Breast epithelium (tissue), 4 donors: ENCODE measurements at places on chromosomes 7 and 10. TPM values are rescaled to one million over a fixed set of nuclear protein-coding genes. Genes with fewer than 3 reads are reported as not detected.
A peak's percentile ranks its signal among the peaks of the same experiment; 100 is the strongest.

TBX20 gene
- total RNA-seq, result 0.59 TPM

LIPJ gene
- total RNA-seq, result 2.5 TPM

PAX4 gene
- total RNA-seq, result not detected

IFRD1 gene
- total RNA-seq, result 146 TPM

EPHA1 gene
- total RNA-seq, result 15.4 TPM

CNNM1 gene
- 0.88 TPM for total RNA-seq

SAMD8 gene
- total RNA-seq, result 41.0 TPM

PRLHR gene
- not detected for total RNA-seq

FOXP2 gene
- total RNA-seq, result 11.1 TPM

- H3K4me1 ChIP-seq, result no peaks in the 10 kb centered on the region
- H3K27ac ChIP-seq, result no peak overlapping the region
- no peak overlapping the region for H3K4me3 ChIP-seq
- no peaks in the 10 kb centered on the region for H3K27me3 ChIP-seq
- DNase-seq, result no peak
Measured at GRCh38 chr7:78780560-78780959, 672.9 kb downstream of the MAGI2 start.

DNA sequence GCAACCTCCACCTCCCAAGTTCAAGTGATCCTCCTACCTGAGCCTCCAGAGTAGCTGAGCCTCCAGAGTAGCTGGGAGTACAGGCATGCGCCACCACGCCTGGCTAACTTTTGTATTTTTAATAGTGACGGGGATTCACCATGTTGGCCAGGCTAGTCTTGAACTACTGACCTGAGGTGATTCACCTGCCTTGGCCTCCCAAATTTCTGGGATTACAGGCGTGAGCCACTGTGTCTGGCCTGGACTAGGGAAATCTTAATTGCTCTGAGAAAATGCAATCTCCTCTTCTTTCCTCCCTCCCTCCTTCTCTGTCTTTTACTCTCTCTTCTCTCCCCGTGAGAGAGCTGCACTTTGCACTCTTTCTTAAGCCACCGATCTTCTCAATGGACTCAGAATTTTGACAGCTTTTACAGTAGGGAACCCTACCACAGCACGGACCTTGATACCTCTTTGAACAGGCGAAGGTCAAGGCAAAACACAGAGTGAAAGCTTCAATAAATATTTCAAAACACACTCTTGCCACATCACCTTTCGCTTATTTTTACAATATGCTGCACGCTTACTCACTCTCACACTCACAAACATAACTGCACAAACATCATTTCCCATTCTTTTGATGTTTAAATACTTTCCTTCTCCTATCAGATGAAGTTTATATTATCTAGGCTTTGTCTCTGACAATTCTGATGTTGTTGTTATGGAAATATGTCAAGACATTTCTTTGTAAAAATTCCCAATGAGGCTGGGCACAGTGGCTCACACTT is 173.4 kb upstream of the NRP1 start:
- H3K27ac ChIP-seq, result no peak overlapping the region
- no peaks in the 10 kb centered on the region for H3K36me3 ChIP-seq
- no peak for DNase-seq
- H3K4me1 ChIP-seq, result no peaks in the 10 kb centered on the region
- H3K4me3 ChIP-seq, result no peak overlapping the region

DNA sequence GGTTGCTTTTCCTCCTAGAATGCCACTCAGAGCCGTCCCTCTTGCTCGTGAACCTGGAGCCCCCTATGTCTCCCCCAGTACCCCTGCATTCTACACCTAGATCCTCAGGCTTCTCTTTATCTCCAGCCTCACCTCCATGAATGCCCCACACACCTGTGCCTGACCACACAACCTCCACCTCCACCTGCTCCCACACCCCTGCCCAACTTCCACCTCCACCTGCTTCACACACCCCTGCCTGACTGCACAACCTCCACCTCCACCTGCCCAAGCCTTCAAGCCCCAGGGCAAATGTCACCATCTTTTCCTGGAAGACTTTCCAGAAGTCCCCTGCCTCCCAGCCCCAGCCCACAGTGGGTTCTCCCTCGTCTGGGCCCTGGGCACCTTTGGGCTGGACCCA is 6.9 kb upstream of the LFNG start:
- no peaks in the 10 kb centered on the region for H3K36me3 ChIP-seq
- H3K27ac ChIP-seq, result no peak overlapping the region
- H3K4me3 ChIP-seq, result no peak overlapping the region
- peaks cover 34% of the 10 kb centered on the region for H3K4me1 ChIP-seq

DNA sequence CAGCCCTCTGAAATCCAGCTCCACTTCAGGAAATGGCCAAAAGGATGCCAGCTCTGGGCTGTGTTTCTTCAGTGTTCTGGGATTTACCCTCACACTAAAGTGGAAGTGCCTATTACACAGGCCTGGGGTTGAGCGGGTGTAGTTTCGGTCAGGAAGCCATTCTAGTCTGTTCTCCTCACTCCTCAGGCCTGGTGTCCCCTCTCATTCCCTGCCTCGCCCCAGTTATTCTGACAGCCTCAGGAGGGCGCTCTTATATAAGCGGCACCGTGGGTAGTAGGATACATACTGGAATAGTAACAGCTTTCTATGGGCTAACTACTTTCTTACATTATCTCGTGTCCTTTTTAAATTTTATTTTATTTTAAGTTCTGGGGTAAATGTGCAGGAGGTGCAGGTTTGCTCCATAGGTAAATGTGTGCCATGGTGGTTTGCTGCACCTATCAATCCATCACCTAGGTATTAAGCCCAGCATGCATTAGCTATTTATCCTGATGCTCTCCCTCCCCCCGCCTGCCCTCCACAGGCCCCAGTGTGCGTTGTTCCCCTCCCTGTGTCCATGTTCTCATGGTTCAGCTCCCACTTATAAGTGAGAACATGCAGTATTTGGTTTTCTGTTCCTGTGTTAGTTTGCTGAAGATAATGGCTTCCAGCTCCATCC is 12.2 kb upstream of the LGI1 start:
- no peak overlapping the region for H3K27ac ChIP-seq
- no peak overlapping the region for H3K4me3 ChIP-seq
- H3K36me3 ChIP-seq, result no peaks in the 10 kb centered on the region
- H3K27me3 ChIP-seq, result no peaks in the 10 kb centered on the region
- no peak for DNase-seq
- H3K4me1 ChIP-seq, result no peaks in the 10 kb centered on the region

DNA sequence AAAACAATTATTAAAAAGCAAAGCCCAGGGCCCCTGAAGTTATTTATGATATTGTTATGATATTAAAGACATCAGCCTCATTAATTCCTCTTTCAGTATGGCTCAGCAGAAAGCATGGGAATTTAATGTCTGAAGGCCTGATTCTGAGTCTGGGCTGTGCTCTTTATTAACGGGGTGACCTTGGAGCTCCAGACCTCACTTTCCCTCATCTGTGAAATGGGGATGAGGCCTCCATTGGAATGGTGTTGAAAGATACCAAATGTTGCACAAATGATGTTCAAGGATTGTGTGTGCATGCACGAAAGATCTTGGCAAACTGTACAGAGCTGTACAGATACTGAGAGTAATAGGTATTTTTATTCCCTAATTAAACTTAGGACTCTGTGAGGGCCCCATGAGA is 92.3 kb upstream of the PCBD1 start:
- H3K4me3 ChIP-seq, result no peak overlapping the region
- H3K27me3 ChIP-seq, result no peaks in the 10 kb centered on the region
- no peak overlapping the region for H3K27ac ChIP-seq
- no peaks in the 10 kb centered on the region for H3K4me1 ChIP-seq

DNA sequence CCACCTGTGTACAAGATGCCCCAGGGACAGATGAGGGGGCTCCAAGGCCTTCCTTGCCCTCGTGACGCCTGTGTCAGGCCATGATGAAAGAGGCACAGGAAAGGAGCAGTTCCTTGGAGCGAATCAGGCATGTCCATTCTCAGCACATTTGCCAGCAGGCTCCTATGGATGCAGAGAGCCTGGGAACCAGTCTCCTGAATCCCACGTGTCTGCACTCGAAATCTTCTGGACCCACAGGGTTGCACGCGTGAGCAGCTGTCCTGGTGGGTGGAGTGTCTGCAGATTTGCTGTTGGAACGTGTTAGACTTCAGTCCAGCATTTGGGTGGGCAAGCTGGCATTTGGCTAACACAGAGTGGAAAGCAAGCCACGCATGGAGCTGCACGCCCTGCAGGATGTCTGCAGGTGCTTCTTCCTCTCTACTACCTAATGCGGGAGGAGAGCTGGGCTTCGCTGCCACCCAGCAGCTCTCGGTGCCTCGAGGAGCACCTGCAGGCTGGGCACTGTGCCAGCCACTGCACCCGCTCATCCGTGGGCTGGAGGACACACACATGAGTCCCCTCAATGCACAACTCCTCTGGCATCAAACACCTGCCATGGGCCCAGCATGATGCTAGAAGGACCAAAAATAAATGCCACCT is 140.7 kb downstream of the PAXIP1 start:
- no peaks in the 10 kb centered on the region for H3K36me3 ChIP-seq
- no peak for DNase-seq
- H3K4me1 ChIP-seq, result no peaks in the 10 kb centered on the region
- H3K27ac ChIP-seq, result no peak overlapping the region

GRCh38 chr10:102394801-102395399 is 605 bp upstream of the NFKB2 start:
- peak overlapping the region; percentile 82 for H3K4me3 ChIP-seq
- no peak for DNase-seq
- H3K4me1 ChIP-seq, result peaks cover 11% of the 10 kb centered on the region
- peak overlapping the region; percentile 97 for H3K27ac ChIP-seq
- no peaks in the 10 kb centered on the region for H3K36me3 ChIP-seq

- H3K36me3 ChIP-seq, result no peaks in the 10 kb centered on the region
- H3K27ac ChIP-seq, result no peak overlapping the region
- DNase-seq, result no peak
- H3K4me1 ChIP-seq, result peaks cover 4% of the 10 kb centered on the region
Measured at GRCh38 chr7:112161253-112162141, 44.7 kb downstream of the DOCK4 start.

DNA sequence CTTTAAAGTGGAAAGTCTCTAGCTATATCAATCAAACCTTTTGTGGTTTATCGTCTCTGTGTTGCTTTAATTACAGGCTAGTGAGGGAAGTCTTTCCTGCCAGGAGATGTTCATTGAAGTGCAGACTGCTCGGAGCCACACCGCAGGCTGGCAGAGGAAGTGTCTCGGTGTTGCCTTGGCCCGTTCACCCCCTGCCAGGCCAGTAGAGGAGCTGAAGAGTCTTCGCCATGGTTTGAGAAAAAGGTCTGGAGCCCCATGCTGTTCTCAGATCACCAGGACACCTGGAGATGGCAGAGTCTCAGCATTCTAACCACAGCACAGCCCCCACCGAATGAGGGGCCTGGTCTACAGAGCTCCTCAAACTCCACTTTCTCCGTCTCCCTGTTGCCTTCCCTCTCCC is 275.9 kb upstream of the PLPP4 start:
- H3K27ac ChIP-seq, result no peak overlapping the region
- H3K36me3 ChIP-seq, result no peaks in the 10 kb centered on the region
- H3K27me3 ChIP-seq, result no peaks in the 10 kb centered on the region
- H3K4me1 ChIP-seq, result no peaks in the 10 kb centered on the region
- no peak for DNase-seq

- H3K27ac ChIP-seq, result peak overlapping the region; percentile 72
- H3K4me3 ChIP-seq, result no peak overlapping the region
- H3K27me3 ChIP-seq, result no peaks in the 10 kb centered on the region
- DNase-seq, result no peak
Measured at GRCh38 chr7:131522325-131522930, 34.0 kb downstream of the PODXL start.

- no peak overlapping the region for H3K4me3 ChIP-seq
- DNase-seq, result no peak
- no peaks in the 10 kb centered on the region for H3K27me3 ChIP-seq
- no peaks in the 10 kb centered on the region for H3K36me3 ChIP-seq
- no peaks in the 10 kb centered on the region for H3K4me1 ChIP-seq
Measured at GRCh38 chr7:142557971-142558582, 191.2 kb upstream of the PRSS1 start.

- no peaks in the 10 kb centered on the region for H3K4me1 ChIP-seq
- no peak for DNase-seq
- no peak overlapping the region for H3K27ac ChIP-seq
Measured at GRCh38 chr7:114865564-114865963, 56.3 kb upstream of the MDFIC start.

- no peaks in the 10 kb centered on the region for H3K4me1 ChIP-seq
- no peaks in the 10 kb centered on the region for H3K36me3 ChIP-seq
- no peak overlapping the region for H3K4me3 ChIP-seq
- H3K27ac ChIP-seq, result no peak overlapping the region
- DNase-seq, result no peak
Measured at GRCh38 chr10:61859786-61860185, 41.7 kb upstream of the ARID5B start.

- H3K36me3 ChIP-seq, result no peaks in the 10 kb centered on the region
- peak overlapping the region; percentile 43 for H3K4me3 ChIP-seq
Measured at GRCh38 chr7:108454674-108455550, 1.3 kb downstream of the NRCAM start.

DNA sequence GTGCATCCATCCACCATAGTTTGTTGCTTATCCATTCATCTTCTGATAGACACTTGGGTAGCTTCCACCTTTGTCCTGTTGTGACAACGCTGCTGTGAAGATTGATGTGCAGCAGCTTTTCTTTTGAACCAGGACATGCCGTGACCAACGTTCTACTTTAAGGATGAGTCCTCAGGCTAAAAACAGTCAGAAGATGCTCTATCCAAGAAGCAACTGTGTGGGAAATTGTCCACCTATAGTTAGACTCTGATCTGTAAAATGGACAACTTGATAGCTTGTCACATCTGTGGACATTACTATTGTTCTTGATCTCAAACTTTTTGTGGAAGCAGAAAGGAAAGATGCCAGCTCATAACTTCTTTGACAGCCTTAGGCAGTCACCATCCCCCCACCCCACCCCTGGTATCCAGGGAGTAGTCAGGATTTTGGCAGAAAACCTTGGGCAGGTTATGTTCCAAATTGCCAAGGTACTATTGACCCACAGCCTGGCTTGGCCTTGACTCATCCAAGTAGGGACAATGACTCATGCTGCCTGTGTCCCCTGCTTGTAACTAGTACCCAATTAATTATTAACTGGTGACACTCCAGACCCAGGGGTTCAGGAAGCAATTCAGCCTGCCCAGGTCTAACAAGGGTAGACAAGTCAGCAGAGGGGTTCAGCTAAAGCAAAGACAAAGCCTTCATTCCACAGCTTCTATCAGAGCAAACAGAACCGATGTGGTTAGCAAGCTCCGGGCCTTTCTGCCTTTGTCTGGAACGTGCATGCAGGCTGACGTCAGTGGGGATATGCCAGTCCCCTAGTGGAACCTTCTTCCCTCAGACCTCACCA is 99.6 kb upstream of the ANLN start:
- peak overlapping the region; percentile 92 for H3K27ac ChIP-seq
- DNase-seq, result no peak
- no peak overlapping the region for H3K4me3 ChIP-seq
- H3K36me3 ChIP-seq, result no peaks in the 10 kb centered on the region
